ENCODE measurements at places on chromosomes 2 and 18. TPM values are rescaled to one million over a fixed set of nuclear protein-coding genes. Genes with fewer than 3 reads are reported as not detected.

- peaks cover 4% of the 10 kb centered on the region for H3K27me3 ChIP-seq
- H3K36me3 ChIP-seq, result no peaks in the 10 kb centered on the region
- peak overlapping the region; percentile 72 for H3K4me3 ChIP-seq
- peak; percentile 69 for DNase-seq
Observed at GRCh38 chr18:75208155-75208835, 644 bp downstream of the PTGR3 start.

GRCh38 chr2:96951125-96951654 lies 35.2 kb downstream of the FAM178B start:
- H3K27me3 ChIP-seq, result no peaks in the 10 kb centered on the region
- no peaks in the 10 kb centered on the region for H3K4me1 ChIP-seq

DNA sequence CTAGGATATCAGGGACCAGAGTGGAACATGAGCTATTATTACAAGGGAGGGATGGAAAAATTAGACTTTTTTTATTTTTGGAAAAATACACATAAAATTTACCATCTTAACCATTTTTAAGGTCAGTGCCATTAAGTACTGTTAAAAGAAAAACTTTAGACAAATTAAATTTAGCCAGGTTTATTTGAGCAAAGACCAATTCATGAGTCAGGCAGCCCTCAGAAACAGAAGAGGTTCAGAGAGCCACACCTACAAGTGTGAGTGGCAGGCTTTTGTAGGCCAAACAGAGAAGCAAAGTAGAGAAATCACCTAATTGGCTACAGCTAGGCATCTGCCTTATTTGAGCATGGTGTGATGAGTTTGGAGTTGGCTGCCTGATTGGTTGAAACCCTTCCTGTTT lies 301.3 kb upstream of the RAB12 start:
- no peak overlapping the region for H3K27ac ChIP-seq
- peaks cover 3% of the 10 kb centered on the region for H3K27me3 ChIP-seq
- H3K4me1 ChIP-seq, result no peaks in the 10 kb centered on the region
- H3K4me3 ChIP-seq, result no peak overlapping the region
- DNase-seq, result no peak

GRCh38 chr2:43218702-43219382 lies 7.6 kb downstream of the ZFP36L2 start:
- H3K27ac ChIP-seq, result peak overlapping the region; percentile 97
- peaks cover 15% of the 10 kb centered on the region for H3K36me3 ChIP-seq
- peak; percentile 84 for DNase-seq
- H3K4me1 ChIP-seq, result peaks cover 62% of the 10 kb centered on the region
- H3K27me3 ChIP-seq, result no peaks in the 10 kb centered on the region

GRCh38 chr2:71064754-71065621 lies 3.5 kb upstream of the NAGK start:
- H3K36me3 ChIP-seq, result no peaks in the 10 kb centered on the region
- H3K27ac ChIP-seq, result peak overlapping the region; percentile 22
- H3K27me3 ChIP-seq, result no peaks in the 10 kb centered on the region
- H3K4me1 ChIP-seq, result peaks cover 50% of the 10 kb centered on the region

DNA sequence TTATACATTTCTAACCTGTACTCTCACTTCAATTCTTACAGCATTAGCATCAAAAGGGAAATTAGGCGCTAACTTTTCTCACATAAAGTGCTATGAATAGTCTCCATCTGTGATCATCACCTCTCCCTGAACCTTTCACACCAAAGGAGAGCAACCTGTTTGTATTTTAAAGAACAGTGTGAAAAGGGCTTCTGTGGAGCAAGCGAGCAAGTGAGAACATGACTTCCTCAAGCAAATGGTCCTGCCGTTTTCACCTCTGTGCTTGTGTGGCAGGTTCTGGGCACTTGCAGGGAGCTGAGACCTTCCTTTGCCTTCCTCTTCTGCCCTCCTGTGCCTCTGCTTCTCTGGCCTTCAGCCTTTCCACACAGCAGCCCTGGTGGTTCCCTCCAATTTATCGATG lies 51.9 kb downstream of the TGFA start:
- H3K4me3 ChIP-seq, result no peak overlapping the region
- H3K36me3 ChIP-seq, result no peaks in the 10 kb centered on the region
- H3K27ac ChIP-seq, result no peak overlapping the region
- no peak for DNase-seq
- H3K4me1 ChIP-seq, result no peaks in the 10 kb centered on the region

GRCh38 chr2:147482111-147482895 lies 362.5 kb upstream of the ACVR2A start:
- no peaks in the 10 kb centered on the region for H3K4me1 ChIP-seq
- H3K27me3 ChIP-seq, result no peaks in the 10 kb centered on the region
- DNase-seq, result no peak
- no peak overlapping the region for H3K4me3 ChIP-seq
- no peak overlapping the region for H3K27ac ChIP-seq
- H3K36me3 ChIP-seq, result no peaks in the 10 kb centered on the region

Gene SRBD1
- 11.1 TPM for total RNA-seq

Gene MAP2
- total RNA-seq, result 0.97 TPM

All from Karpas-422 (cell line).